ENCODE measurements at places on chromosomes 3 and 15.
A peak's percentile ranks its signal among the peaks of the same experiment; 100 is the strongest.

DNA sequence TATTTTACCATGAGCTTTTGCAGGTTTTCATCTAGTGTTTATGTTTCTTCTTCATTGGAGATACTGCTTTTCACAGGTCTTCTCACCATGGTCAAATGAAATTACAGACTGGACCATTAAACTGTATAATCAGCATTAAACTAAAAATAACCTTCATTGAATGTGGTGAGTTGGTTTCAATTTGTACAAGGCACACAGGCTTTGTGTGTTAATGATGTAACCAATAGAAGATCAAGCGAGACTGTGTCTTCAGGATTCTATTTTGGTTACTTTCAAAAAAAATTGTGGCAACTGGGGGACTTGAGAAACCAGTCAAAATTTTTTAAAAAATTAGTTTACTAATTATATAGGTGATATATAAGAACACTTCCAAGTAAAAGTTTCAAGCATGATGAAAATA is 54.3 kb upstream of the GCSAM start:
- DNase-seq: no peak

DNA sequence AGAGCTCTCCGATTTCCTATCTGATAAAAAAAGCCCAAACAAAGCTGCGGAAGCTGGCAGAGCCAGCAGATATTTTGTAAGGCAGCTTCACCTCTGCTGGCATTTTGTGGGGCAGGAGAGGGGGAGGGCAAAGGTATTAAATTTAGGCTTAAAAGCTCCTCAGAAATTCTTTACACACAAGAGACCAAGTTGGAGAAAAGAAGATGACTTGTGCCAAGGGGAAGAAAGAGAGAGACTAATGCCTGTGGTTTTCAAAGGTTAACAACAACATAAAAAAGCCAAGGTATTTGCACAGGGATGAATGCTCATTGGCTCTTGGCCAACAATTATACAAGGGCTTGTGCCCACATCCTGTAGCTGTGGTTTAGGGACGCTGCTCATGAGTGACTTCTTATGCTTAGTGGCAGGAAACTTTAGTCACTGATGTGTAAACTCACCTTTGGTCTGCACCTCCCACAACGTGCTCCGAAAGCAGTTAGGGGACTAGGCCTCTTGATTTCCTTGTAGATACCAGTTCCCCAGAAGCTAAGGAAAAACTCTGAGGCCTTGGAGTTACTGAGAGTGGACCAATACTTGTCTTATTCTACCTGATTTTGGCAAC is 152.9 kb downstream of the TPRG1 start:
- DNase-seq: peak; percentile 98

DNA sequence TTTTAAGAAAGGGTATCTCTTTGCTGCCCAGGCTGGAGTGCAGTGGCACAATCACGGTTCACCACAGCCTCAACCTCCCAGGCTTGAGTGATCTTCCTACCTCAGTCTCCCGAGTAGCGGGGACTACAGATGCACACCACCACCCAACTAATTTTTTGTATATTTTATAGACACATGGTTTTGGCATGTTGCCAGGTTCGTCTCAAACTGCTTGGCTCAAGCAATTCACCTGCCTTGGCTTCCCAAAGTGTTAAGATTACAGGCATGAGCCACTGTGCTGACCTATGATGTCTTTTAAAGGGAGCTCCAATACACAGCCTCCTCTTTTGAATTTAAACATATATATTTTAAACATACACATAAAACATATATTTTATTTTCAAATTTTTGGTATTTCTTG is 60.9 kb downstream of the SLC9C1 start:
- no peak for DNase-seq

- peak; percentile 15 for DNase-seq
These were observed 9.2 kb upstream of the TMEM212 start for GRCh38 chr3:171833789-171834460.

DNA sequence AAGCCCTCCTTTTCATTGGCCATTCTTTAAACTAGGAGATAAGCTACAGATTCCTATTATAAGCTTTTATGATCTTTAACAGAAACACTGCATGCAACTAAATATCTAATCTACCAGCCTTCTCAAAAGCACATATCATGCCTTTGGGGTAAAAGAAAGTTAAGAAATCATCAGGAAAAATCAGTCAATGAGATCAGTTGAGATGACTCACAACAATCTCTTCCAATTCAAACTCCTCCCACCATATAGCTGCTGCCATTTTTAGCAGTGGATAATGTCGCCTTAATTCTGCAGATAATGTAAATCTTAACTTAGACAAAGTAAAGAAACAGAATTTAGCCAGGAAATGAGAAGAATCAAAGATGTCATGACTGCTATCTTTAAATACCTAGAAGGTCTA is 135.2 kb upstream of the BCL6 start:
- no peak for DNase-seq

GRCh38 chr3:118799303-118799702 is 235.3 kb downstream of the IGSF11 start:
- DNase-seq: no peak

DNA sequence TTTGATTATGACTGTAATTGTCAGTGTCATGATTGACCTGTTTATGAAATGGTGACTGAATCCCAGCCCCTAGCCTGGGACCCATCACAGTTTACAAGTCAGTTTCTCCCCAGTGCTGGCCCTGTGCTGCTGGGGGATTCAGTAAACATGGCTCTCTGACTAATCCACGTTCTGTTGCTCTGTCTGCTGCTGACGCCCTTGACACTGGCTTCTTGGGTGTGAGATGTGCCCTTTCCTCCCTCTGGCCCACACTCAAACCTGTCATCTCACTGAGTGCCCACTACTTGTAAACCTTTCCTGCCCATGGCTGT is 84.2 kb downstream of the COL6A5 start:
- no peak for DNase-seq

- DNase-seq: no peak
These were observed 67.2 kb upstream of the BCL6 start for GRCh38 chr3:187812496-187812895.

GRCh38 chr15:51262463-51262862 is 75.9 kb downstream of the CYP19A1 start:
- no peak for DNase-seq

GRCh38 chr3:66633402-66634381 is 132.9 kb upstream of the LRIG1 start:
- no peak for DNase-seq

DNA sequence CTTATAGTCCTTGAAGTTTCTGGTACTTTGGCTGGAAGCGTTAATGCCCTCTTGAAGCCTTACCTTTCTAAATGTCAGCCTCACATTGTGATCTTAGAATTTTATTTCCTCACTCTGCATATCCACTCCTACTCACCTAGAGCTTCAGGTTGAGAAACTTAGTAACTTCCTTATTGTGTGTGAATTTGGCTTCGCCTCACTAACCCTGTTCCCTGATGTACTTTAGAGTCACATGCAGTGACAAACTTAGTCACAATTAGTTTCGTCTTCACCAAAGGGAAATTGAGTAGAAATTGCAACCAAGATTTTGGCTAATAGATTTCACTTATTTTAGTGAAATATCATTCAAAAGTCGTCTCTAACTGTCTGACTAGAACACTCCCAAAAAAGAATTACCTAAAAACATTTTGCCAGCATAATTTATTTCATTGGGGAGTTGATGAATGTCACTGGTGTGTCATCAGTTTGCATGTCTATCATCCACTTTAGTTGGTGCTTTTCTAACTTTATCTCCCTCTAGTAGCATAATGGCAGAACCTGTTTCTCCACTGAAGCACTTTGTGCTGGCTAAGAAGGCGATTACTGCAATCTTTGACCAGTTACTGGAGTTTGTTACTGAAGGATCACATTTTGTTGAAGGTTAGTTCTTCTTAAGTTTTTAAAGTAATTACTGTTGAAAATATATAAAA is 960 bp downstream of the MFN1 start:
- DNase-seq: peak; percentile 68

- DNase-seq: peak; percentile 11
These were observed 103.3 kb upstream of the PRR23E start for GRCh38 chr3:127089486-127090145.

DNA sequence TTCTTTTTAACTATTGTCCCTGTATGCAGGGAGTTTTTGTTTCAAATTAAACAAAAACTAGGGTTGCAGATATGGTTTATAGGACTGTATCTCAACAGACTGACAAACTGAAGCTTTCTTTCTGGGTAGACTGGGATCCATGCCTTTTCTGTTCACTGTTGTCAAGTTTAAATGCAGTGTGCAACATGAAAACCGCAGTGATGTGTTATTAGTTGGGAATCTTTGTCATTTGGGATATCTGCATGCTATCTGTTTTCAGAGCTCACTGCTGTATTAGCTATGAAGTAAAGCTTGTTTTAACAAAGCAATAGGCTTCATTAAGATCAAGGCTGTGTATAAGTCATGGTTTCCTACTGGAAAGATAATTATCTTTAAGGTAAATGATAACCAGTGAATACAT is 21.4 kb upstream of the MCF2L2 start:
- DNase-seq: no peak

DNA sequence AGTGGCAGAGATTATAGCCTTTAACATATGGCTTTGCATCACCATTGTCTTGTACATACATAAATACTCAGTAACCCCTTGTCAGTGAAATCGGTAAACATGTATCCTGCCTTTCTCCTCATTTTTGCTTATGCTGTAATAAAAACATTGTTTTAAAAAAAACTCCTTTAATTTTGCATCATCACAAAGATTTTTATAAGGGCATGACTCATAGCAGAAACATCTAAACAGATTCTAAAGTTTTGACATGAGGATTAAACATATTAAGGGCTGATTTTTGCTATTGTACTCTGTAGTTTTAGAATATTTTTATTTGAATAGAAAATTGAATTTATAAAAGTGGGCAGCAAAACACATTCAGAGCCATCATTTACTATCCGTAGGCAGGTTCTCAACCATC is 275.9 kb downstream of the ZIC4 start:
- DNase-seq: no peak

DNA sequence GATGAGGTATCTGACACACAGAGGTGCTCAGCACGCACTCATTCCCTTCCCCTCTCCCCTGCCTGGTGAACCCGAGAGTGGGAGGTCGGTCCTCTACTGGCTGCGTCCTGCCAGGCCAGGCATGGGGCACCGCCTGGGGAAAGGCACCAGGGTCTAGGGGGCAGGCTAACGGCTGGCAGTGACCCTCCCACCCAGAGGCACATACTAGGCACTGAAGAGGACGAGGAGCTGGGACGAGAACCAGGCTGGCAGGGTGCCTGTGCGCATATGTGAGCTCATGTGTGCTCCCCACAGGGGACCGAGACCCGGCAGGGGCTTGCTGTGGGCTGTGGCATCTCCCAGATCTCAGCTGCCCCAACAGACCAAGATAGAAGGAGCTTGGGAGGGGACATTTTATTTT is 86.7 kb downstream of the IQSEC1 start:
- no peak for DNase-seq

DNA sequence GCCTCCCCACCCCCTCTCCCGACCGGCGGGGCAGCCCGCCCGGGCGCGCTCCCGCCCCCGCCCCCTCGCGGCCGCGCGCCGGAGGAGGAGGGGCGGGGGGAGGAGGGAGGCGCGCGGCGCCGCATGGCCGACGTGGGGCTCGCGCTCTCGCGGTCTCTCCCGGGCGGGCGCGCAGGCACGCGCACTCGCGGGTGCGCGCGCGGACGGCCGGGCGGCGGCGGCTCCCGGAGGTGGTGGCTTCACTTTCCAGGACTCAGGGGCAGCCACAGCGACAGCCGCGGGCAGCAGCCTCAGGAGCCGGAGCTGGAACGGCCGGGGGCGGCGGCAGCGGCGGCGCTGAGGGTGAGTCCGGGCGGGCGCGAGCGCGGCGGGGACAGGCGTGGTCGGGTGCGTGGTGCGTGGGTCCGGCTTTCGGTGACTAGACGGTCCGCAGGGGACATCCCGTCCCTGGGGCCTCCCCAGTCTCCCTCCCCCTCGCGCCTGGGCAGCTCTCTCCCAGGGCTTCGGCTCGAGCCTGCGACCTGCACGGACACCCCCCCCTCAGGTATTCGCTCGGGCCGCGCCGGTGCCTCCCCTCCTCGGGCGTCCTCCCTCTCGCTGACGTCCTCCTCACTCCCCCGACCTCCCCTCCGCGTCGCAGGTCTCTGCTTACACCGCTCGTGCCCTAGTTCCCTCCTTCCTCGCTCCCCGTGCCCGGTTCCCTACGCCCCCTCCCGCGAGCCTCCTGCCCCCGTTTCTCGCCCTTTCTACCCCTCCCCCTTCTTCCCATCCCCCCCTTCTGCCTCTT is at the start of gene UBE2E2:
Gene UBE2E2, plus strand, starts transcription at position 407 of the 787 bp plus-strand sequence.
- DNase-seq: peak; percentile 88

- no peak for DNase-seq
These were observed 185.2 kb downstream of the SHOX2 start for GRCh38 chr3:157920822-157921700.

GRCh38 chr15:59322056-59322759 is 50.5 kb downstream of the MYO1E start:
- DNase-seq: no peak

GRCh38 chr15:89747708-89748682 is 3.1 kb downstream of the MESP1 start:
- no peak for DNase-seq

- DNase-seq: peak; percentile 68
These were observed 2.3 kb downstream of the ARPC4 start for GRCh38 chr3:9795207-9795606.

DNA sequence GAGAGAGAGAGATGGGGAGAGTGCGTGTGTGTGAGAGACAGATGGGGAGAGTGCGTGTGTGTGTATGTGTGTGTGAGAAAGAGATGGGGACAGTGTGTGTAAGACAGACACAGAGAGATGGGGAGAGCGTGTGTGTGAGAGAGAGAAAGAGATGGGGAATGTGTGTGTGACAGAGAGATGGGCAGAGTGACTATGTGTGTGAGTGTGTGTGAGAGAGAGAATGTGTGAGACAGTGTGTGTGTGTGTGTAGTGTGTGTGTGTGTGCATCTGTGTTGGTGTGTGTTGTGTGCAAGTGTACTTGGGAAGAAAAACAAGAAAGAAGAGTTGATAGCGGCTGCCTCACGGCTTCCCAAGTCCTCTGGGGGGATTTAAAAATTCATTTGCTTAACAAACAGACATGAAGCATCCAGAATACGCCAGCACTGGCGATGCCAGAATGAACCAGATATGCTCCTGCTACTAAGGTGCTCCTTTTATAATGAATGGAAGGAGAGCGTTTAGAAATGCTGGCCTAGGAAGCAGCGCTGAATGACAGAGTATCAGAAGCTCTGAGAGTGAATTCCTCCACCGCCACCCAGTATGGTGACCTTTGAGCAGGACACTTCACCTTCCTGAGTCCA is 186.1 kb upstream of the TSC22D2 start:
- DNase-seq: no peak

- DNase-seq: peak; percentile 95
These were observed 155.9 kb upstream of the BCL6 start for GRCh38 chr3:187900993-187901755.

GRCh38 chr3:60289341-60290121 is 961.7 kb downstream of the FHIT start:
- DNase-seq: no peak

- DNase-seq: no peak
These were observed 76.6 kb upstream of the PIAS1 start for GRCh38 chr15:67977414-67978089.

- DNase-seq: no peak
These were observed 54.0 kb downstream of the TCF12 start for GRCh38 chr15:56972426-56972825.

DNA sequence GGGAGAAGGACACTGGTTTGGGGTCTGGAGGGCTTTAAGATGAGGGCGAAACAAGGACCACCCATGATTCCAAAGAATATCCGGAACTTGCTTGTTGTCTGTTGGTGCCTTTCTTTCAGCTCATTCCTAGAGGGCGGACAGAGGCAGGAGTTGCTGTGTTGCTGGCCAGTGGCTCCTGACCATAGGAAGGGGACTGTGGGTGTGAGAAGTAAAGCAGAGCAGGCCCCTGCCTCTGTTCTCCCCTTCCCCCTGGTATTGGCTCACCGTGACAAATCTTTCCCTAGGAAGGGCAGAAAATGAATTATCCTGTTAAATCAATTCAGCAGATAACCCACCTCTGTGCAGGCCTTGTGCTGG is 89.1 kb downstream of the LIPC start:
- no peak for DNase-seq
